ENCODE measurements at places on chromosomes 13 and 19.

DNA sequence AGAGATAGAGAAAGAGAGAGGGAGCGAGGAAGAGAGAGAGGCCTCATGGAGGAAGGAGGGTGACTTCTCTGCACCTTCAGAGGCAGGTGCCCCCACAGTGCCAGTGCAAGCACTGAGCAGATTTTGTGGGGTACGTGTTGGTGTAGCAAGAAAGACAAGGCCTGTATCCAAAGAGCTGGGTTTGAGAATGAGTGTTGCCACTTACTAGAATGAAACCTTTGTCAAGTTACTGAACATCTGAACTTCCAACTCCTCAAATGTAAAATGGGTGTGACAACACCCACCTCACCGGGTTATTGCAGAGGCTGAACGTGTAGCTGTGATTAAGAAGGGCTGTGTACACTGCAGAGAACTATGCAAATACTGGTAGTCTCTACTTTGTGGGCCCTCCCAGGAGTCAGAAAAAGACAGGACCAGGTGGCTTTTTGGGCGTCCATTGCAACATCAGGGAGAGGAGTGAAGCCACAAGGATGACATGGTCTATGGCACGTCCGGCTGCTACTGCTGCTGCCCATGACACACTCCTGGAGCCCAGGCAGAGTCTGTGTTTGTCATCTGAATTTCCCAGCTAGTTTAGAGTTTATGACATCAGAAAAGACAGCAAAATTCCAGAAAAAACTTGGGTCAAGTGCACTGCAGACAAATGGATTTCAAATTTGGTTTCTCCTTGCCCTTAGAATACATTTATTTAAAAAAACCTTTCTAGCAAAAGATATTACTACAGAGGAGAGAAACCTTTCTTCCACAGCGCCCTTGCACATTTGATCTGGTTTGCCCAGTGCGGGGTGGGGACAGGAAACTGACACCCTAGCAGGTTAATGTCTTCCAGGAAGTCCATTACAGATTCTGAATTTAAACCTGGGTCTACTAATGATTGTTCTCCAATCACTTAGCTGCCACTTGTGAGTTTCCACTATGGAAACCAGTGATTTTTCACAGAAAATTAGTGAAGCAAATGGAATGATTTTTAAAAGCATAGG, 54.0 kb upstream of the ATP12A start:
- no peak for DNase-seq

DNA sequence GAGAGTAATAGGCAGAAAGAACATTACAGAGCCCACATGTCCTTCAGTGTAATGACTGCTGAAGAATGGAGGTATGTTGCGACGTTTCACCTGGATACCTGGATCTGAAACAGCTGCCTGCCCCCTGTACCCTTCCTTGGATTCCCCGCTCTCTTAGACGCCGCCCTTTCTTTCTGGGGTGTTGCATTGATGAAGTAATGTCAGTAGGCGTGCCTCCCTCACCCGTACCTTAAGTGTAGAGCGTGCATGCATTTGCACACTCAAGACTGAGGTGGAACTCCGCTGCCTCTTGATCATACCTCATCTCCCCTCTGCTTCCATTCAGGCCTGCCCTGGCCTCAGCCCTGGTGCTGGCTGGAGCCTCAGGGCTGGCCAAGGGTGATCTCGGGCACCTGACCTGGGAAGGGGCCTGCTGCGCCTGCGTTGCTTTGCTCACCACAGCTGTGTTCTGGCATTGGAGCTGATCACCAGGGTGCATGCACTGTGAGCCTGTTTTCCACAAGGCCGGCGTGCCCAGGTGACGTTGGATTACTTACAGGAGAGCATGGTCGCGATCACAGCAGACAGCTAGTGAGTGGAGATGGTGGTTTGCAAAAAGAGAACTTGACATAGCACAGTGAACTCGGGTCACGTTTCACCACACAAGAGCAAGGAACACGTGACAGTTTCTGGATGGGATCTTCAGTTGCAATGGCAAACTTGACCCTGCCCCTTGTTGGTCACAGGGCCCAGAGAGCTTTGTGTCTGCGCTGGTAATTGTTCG, 99.0 kb downstream of the ARHGEF7 start:
- peak; percentile 77 for DNase-seq

DNA sequence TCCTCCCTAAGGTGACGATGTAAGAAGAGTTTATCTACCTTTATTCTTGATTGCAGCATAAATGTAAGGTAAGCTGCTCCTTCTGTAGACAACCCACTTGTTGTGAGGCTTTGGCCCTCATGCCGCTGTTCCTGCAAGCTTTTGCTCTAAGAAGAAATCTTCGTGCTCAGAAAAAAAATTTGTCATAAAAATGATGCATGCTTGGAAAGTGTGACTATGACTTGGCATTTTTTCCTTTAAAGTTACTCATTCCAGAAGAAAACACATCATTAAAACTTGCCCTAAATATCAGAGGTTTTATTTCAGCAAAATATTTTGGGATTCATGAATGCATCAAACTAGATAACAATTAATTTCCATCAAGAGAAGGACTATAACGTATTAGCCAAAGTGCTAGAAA, 39.8 kb downstream of the KCTD12 start:
- DNase-seq: no peak

DNA sequence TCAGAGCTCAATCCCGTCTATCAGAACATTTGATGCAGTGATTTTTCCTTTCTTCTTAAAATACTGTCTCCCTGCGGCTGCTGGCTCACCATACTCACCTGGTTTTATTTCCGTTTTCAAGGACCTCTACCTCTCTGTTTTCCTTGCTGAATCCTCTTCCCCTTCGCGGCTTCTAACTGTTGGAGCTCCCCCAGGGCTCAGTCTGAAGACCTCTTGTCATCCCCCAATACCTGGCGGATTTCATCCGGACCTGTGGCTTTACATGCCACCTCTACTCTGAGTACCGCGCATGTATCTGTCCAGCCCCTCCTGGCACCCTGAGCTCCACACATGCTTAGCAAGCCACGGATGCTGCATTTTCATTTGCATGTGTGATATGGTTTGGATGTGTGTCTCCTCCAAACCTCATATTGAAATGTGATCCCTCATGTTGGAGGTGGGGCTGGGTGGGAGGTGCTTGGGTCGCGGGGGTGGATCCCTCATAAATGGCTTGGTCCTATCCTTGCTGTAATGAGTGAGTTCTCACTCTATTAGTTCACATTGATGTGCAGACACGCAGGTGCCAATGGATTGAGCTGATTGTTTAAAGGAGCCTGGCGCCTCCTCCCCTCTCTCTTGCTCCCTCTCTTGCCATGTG, 106.2 kb upstream of the LSM14A start:
- DNase-seq: no peak

- no peak for DNase-seq
Measured at GRCh38 chr13:24636776-24637175, 43.4 kb upstream of the ATP12A start.

DNA sequence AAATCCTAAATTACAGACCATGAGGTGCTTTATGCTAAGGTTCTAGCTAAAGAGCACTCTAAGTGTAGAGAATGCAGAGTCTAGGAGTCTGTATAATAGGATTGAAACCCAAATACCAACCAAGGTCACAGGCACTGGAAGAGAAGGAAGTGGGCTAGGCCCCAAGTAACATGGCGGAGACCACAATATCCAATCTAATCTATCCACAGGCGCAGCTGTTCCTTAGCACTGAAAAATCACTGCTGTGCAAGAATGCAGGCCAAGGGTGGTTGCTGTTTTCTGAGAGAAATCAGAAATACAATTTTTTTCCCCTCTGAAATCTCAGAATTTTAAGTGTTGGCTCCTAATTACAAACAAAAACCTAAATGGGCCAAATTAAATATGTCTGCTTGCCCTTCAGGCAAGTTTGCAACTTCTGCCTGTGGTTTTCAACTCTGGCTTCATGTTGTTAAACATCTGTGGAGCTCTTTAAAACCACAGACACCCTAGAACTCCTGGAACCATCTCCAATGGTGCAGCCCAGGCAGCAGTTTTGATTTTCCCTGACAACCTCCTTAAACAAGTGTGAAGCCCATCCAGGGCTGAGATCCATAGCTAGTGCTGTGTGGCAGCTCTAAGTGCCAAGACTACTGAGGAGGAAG, 6.1 kb downstream of the RANBP3 start:
- no peak for DNase-seq

GRCh38 chr19:46660008-46660517, 919 bp downstream of the DACT3 start:
- no peak for DNase-seq

DNA sequence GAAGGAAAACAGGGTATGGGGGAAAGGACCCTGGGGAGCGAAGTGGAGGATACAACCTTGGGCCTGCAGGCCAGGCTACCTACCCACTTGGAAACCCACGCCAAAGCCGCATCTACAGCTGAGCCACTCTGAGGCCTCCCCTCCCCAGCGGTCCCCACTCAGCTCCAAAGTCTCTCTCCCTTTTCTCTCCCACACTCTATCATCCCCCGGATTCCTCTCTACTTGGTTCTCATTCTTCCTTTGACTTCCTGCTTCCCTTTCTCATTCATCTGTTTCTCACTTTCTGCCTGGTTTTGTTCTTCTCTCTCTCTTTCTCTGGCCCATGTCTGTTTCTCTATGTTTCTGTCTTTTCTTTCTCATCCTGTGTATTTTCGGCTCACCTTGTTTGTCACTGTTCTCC, 2.7 kb downstream of the KLK3 start:
- no peak for DNase-seq

- DNase-seq: peak; percentile 76
Measured at GRCh38 chr13:98475522-98475921, 101.4 kb downstream of the STK24 start.

DNA sequence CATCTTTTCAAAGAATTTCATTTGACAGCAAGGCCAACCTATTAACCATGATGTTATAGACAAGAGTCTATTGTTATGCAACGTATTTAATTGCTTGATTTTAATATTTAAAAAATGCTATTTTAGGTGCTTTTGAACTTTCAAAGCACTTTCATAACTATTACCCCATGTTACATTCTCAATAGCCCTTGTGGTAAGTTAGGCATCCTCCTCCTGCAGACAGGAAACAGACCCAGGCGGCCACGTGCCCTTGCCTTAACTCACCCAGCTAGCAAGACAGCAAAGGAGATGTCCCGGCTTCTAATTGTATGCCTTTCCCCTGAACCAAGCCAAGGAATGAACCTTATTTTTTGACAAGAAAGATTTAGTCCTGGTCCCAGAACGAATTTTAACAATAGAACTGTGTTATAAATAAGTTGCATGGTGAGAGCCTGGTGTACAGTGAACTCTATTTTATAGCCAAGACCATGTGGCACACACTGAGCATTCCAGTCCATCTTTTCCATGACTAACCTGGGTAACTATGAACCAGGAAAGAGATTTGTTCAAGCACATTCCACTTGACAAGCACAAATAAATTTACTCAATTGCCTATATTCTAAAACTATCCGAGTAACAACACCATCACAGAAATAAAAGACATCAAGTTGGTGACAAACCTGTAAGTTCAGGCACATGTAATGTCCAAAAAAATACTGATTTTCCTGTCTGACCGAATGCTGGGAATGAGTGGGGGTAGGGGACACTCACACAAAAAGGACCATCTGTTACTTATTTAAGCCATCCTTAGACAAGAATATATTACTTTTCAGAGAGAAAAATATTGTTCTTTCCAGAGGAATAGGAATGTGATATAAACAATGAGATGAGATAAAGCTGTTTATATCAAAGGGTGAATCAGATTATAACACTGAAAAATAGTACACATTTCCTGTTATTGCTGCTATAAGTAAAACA, 163.0 kb downstream of the EFNB2 start:
- DNase-seq: no peak

DNA sequence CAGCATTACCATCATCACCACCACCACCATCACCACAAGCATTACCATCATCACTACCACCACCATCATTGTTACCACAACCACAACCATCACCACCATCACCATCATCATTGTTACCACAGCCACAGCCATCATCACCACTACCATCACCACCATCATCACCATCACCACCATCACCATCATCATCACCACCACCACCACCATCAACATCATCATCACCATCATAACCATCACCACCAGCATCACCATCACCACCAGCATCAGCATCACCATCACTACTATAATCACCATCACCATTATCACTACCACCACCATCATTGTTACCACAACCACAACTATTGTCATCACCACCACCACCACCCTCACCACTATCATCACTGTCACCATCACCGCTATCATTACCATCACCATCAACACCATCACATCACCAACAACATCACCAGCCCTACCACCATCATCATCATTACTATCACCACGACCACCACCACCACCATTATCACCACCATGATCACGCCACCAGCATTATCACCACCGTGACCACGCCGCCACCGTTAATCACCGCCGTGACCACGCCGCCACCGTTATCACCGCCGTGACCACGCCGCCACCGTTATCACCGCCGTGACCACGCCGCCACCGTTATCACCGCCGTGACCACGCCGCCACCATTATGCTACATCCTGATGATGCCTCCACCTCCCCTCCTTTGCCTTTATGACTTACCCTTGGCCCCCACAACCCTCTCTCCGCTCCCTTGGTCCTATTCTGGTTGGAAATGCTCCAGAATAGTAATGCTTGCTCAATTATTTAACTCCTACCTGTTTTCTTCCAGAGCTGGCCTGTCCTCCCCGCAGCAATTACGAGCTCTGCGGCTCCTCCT, 10.0 kb upstream of the FXYD3 start:
- DNase-seq: no peak

DNA sequence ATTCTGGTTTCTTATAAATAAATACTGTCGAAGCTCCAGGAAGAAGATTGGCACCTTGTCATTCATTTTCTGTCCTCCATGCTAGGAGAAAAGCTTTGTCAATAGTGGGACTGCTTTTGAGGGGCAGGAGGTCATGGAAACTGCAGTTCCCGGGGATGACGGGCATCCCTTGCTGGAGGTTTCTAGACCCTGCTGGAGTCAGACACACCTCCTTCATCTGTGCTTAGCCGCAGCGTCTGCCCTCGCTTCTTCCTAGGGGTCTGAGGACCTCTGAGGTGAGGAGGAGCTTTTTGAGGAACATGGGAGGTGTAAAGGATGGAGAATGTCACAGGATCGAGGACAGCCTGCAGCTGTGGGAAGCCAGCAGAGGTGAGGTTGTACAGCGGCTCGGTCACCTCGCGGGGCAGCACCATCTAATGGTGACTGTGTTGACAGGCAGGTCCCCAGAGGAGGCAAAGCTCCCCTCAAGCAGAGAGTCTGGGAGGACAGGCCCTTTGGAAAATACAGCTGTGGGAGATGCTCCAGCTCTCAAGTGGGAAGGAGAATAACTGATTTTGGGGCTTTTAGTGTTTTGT, 172.7 kb upstream of the RNF113B start:
- DNase-seq: no peak

- no peak for DNase-seq
Measured at GRCh38 chr13:46106839-46107371, 2.1 kb upstream of the CPB2 start.

- no peak for DNase-seq
Measured at GRCh38 chr13:59441596-59442280, 722.0 kb downstream of the DIAPH3 start.

DNA sequence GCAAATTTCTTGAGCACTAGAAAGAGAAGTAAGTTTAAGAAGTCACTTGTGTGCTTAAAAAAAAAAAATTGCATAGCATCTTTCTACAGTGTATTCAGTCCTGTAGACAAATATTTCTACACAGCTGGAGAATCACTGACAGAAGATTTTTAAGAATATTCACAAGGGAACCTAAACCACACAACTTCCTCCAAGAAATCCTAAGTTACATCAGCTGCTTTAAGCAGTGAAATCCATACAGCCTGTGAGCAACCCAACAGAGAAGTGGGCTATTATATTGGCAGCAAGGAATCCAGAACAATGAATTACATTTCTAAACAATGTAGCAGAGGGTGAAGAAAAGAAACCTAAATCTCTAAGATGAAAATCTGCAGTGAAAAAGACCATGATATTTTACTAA, 1.5 kb downstream of the DOCK9 start:
- peak; percentile 68 for DNase-seq

Data from inflammatory macrophage (primary cell).